ENCODE measurements at places on chromosomes 6 and 20. TPM values are rescaled to one million over a fixed set of nuclear protein-coding genes. Genes with fewer than 3 reads are reported as not detected.

Gene HCRTR2
- total RNA-seq = not detected

Gene CDSN
- total RNA-seq = not detected

Gene HAO1
- total RNA-seq = not detected

Gene HSPA12B
- total RNA-seq = not detected

Gene ZNF831
- total RNA-seq = not detected

Gene PDSS2
- total RNA-seq = 6.4 TPM

Gene RNF144B
- 0.68 TPM for total RNA-seq

Gene TGM2
- total RNA-seq = 598 TPM

Gene GJA1
- 926 TPM for total RNA-seq

Gene PDRG1
- total RNA-seq = 4.4 TPM

Gene CHRNA4
- total RNA-seq = not detected

Gene RAB44
- not detected for total RNA-seq

Gene ZNF318
- 3.8 TPM for total RNA-seq

Gene PXT1
- total RNA-seq = 0.08 TPM

Gene COL21A1
- 0.53 TPM for total RNA-seq

Gene LGSN
- total RNA-seq = not detected

Gene HLA-F
- 19.8 TPM for total RNA-seq
